ENCODE measurements at places on chromosomes 3 and 15.

- no peak for DNase-seq
Measured at GRCh38 chr3:121723485-121723884, 26.1 kb downstream of the GOLGB1 start.

GRCh38 chr3:43468133-43468532 is 153.7 kb downstream of the ANO10 start:
- DNase-seq, result no peak

GRCh38 chr3:159616234-159616825 is 372.3 kb upstream of the IL12A start:
- no peak for DNase-seq

- DNase-seq, result no peak
Measured at GRCh38 chr3:18422972-18423371, 2.2 kb downstream of the SATB1 start.

DNA sequence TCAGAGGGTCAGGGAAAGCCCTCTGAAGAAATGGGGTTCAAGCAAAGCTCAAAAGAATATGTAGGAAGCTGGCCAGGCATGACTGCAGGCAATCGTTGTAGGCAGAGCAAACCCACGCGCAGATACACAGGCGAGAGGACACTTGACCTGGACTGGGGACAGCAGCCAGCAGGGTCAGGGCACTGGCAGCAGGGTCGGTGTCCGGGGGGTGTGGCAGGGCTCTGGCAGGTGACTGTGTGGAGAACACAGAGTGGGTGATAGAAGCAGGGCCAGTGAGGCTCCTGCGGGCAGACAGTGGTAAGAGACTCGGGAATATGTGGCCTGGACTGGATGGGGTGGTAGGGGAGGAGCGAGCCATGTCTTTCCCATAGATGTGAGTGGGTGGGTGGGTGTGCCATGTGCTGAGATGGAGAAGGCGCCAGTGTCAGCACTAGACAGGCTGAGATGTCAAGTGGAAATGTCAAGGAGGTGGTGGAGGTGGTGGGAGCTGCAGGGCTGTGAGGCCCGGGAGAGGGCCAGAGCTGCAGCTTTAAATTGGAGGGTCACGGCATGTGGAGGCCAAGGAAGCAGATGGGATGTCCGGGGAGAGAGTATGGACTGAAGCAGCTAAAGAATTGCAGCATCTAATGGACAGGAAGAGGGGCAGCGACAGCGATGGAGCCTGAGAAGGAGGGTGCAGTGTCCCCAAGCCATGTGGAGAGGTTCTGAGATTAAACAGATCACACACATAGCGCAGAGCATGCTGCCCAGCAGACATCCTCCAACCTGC is 13.4 kb downstream of the TMEM43 start:
- DNase-seq, result no peak

- DNase-seq, result no peak
Measured at GRCh38 chr15:39180483-39180933, 400.4 kb upstream of the THBS1 start.

GRCh38 chr15:99427668-99428361 is 138.0 kb upstream of the MEF2A start:
- DNase-seq, result no peak

GRCh38 chr3:128619146-128619890 is 31.3 kb downstream of the RPN1 start:
- no peak for DNase-seq

- no peak for DNase-seq
Measured at GRCh38 chr3:48398701-48399386, 26.8 kb downstream of the FBXW12 start.

- no peak for DNase-seq
Measured at GRCh38 chr15:70316059-70316600, 218.4 kb upstream of the TLE3 start.

DNA sequence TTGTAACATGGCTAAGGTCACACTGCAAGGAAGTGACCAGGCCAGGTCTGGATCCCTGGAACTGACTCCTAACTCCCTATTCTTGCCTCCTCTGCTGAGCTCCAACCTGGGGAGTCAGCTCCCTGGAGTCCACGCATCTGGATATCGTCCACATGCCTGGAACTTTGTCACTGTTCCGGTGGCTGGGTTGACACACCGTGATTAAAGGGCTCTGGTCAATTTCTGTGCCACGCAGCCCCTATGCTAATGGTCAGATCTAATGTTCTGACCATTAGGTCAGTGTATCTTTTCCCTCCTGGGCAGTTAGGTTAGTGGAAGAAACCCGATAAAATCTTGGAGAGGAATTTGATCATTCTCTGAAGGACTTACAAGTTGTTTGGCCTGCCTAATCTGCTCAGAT is 1.6 kb upstream of the TPM1 start:
- DNase-seq, result no peak

- DNase-seq, result peak; percentile 40
Measured at GRCh38 chr3:38003371-38003816, 12.8 kb downstream of the VILL start.

DNA sequence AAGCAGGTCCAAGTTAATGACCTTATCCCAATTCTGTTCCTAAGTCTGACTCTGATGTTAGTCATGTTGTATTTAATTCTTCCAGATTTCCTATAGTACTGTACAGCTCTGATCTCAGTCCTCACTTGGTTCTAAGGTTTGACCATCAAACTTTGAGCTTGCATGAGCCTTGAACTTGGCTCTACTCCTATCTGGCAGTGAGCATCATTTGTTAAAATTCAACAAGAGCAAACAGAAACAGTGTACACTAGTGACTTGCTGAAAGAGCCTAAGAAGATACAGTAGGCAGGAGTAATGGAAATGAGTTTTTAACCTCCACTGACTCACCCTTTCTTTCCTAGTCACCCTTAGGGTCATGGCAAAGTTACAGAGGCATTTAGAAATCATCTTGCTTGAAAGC is 451.1 kb upstream of the TPRG1 start:
- DNase-seq, result no peak

GRCh38 chr3:146566138-146566537 is 21.7 kb upstream of the PLSCR1 start:
- no peak for DNase-seq

Measured in stimulated activated CD8-positive, alpha-beta memory T cell treated with anti-CD3 and anti-CD28 coated beads, Interleukin-2, amount 100 ng/mL, for 1 hour (primary cell).